ENCODE measurements at places on chromosomes 1 and 21.

DNA sequence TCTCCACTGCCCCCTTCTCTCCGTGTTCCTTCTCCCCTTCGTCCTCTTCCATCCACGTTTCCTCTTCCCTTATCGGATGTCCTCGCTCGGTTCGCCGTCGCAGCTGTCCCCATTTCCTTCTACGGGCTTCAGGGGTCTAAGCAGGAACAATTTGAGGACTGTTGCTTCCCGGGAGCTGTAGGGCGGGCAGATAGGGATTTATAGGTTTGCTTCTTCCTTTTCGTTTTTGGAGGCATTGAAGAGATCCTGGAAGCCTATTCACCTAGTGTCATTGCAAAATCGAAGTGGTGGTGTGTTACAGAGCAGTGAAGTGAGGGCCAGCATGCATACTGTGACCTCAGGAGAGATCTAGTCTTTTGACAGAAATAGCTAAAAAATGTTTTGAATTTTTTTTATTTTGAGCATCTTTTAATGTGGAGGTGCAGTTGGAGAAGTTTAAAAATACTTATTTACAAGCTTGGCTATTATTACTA, 897 bp downstream of the ZYG11B start:
- peak; percentile 30 for DNase-seq

DNA sequence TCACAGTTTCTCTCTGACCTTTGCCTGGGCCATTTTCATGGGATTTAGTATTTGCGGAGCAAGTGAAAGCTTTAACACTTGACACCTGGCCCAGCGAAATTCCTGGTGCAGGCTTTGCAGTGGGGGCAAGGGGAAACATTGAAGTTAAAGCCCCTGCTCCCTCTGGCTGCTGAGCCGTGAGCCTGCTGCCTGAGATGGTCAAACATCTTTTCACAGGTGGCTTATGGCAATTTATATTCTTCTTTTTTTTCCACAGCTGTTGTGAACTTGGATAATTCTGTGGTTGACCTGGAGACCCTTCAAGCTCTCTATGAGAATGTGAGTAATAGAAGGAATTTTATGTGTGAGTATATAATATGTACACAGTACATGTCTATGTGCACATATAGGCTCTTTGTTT, 202.9 kb downstream of the FMN2 start:
- DNase-seq = no peak

GRCh38 chr21:14917762-14918161, 147.0 kb downstream of the NRIP1 start:
- no peak for DNase-seq

- no peak for DNase-seq
Observed at GRCh38 chr21:42586406-42586805, 67.0 kb upstream of the PDE9A start.

DNA sequence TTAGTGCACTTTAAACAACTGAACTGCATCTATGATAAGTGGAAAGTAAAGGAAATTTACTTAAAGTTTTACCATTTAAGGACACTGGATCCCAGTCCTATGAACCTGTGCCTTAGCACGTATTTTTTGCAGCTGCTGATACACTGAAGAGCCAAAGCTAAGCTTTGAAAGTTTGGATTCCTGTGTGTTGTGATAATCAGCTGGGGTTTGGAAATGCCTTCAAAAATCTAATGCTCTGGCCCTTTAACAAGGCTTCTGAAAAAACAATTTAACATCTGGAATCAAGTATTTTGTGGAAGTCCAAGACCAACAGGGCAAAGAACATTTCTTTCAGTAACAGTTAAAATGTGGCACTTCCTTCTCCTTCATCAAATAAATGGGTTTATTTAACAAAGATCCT, 51.8 kb downstream of the DDAH1 start:
- DNase-seq = no peak

DNA sequence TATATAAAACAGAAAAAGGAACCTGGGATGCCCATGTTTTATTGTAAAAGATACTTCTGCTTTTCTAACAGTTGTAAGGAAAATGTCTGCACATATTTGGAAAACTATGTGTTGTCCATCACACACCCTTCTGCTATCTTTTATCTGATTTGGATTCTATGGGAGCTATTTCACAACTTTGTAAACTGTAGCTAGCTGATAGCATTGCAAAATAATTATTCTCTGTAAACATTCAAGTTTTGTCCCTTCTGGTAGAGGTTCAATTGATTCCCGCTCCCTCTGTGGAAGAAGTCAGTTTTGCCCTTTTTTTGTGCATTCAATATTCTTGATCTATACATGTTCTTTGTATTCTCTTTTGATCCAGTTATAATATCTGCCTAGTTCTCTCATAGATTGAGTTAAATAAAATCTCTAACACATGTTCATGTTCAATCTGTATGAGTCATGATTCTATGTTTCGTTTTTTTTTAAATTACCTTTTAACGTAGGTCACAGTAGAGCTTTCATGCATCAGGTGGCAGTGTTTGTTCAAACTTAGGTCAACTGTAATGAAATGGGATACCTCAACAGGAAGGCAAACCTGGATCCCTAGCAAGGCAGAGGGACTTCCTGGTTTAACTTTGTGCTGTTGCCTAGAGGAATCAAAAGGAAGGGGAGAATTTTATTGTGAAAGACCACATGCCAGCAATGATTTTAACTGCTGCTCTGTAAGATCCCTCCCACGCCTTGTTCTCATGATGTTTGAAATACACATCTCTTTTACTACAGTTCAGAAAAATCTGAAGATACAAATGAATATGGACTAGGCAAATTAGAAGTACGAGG, 26.0 kb upstream of the BCL9 start:
- DNase-seq = peak; percentile 62

- no peak for DNase-seq
Observed at GRCh38 chr1:167209044-167209443, 11.6 kb upstream of the POU2F1 start.

DNA sequence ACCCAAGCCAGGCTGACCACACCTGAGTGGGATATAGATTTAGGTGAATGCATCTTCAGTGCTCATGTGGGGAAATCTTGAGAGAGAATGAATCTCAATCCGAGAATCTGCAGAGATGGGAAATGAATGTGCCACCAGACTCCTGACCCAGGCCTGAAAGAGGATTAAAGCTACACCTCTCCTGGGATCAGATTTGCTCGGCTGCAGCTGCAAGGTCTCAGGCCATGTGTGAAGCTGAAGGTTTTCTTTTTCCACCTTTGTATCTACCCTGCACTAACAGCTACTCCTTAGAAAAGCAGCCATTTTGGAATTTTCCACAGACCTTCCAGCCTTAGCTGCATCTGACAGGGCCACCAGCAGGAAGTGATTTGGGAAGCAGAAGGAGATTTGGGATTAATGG, 18.3 kb downstream of the GPR3 start:
- no peak for DNase-seq

Measured in HuH-7 (cell line).